ENCODE measurements at places on chromosomes 1 and 21.

GRCh38 chr21:44509539-44509938 lies 30.5 kb downstream of the KRTAP10-1 start:
- no peak for DNase-seq

GRCh38 chr1:216175714-216176113 lies 247.5 kb downstream of the USH2A start:
- DNase-seq = no peak

DNA sequence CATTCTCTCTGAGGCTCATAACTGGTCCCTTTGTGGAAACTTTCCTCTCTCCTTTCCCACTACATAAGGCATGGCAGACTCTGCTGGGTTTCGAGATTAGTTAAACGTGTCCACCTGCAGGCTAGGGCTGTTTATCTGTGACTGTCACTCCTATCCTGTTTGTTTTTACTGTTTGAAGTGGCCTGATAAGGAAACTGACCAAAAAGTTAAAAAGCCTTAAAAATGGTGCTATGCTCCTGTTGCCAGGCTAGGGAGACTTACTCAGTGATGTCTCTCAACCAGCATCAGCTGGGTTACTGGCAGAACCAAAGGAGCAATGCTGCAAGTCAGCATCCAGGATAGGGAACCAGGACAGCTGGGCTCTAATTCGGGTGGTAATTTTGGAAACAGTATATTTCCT lies 3.9 kb downstream of the PIGV start:
- no peak for DNase-seq

- no peak for DNase-seq
Measured at GRCh38 chr1:70902211-70902610, 145.4 kb downstream of the PTGER3 start.

GRCh38 chr1:106249365-106249764 lies 807.1 kb upstream of the PRMT6 start:
- DNase-seq = no peak

DNA sequence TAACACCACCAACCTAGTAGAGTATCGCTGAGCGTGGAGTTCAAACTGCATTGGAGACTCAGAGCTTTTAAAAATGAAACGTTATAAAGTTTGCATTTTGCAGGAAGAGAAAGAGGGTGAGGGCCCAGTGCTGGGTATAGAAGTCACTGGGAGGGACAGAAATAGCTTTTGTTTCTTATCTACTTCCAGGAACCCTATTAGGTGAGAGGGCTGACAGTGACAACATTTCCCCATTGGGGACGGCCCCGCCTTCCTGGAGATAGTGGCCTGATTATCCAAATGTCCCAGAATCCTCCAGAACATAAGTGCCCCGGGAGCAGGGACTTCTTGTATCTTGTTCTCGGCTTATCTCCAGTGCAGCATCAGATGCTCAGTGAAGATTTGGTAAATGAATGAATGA lies 574.9 kb downstream of the PTPRU start:
- no peak for DNase-seq

- DNase-seq = no peak
Measured at GRCh38 chr1:208141610-208142192, 102.5 kb downstream of the PLXNA2 start.

GRCh38 chr1:1527092-1527816 lies 13.2 kb downstream of the TMEM240 start:
- no peak for DNase-seq

- no peak for DNase-seq
Measured at GRCh38 chr1:208211921-208212843, 32.0 kb downstream of the PLXNA2 start.

DNA sequence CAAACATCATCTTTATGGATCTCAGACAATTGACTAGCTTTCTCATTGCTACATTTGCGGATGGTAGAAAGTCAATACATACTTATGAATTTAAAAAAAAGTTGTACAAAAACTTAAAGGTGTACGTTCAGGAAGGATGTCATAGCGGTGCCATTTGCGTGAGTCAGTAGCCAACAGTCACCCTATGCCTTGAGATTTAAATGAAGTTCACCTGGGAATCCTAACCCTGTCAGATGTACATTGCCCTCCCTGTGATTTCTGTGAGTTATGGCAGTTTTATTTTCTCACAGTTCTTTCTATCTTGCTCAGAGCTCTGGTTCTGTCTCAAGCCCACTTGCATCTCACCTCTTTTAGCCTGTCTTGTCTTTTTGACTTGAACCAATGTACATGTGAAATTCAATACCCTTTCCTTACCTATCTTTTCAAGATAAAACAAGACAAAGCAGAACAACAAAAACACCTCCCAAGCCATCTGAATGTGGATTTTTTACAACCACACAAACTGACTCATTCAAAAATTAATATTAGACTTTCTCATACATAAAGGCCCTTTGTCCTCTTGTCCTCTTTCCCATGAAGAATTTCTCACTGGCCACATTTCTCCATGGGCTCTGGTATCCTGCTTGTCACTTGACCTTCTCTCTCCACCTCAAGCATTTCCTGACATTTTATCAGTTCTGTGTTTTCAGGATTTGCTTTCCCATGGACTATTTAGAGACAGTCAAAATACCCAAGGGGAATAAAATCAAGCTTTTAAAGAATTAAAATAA lies 25.3 kb upstream of the ZNF697 start:
- DNase-seq = no peak

DNA sequence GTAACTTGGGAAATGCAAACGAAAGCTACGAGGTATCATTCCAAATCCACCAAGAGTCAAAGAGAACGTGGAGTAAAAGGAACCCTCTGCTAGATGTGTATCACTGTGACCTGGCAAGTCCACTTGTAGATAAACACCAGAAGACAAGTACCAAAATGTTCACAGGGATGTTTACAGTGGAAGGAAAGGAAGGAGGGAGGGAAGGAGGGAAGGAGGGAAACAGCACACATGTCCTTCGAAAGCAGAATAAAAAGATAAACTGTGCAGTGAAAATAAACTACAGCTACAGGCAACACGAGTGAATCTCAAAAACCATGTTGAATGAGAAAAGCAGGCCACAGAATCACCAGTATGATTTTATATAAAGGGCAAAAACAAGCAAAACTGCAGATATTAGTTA lies 59.9 kb downstream of the TP53BP2 start:
- DNase-seq = no peak

GRCh38 chr1:8439015-8439702 lies 121.2 kb downstream of the SLC45A1 start:
- no peak for DNase-seq

DNA sequence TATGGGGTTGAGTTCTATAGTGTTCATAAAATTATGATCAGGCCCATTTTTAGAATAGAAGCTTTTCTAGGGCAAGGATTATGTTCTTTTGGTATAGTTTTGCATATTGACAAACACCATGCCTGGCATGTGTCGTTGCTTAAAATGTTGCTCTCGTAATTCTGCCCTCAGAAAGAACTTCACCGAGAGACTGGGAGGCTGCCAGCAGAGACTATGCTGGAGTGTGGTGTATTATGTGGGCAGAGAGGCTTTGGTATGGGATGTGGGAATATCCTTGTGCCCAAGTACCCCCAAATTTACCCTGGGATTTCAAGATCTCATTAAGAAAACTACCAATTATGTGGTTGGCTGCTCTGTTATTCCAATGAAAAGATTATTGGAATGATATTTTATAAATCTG lies 27.9 kb downstream of the PGM1 start:
- no peak for DNase-seq

GRCh38 chr1:156643049-156643777 lies 1.3 kb downstream of the BCAN start:
- no peak for DNase-seq

GRCh38 chr1:53371121-53371666 lies 43.3 kb upstream of the LRP8 start:
- no peak for DNase-seq

- DNase-seq = no peak
Measured at GRCh38 chr1:230825761-230826160, 42.6 kb downstream of the C1orf198 start.

- no peak for DNase-seq
Measured at GRCh38 chr1:228955691-228956090, 220.4 kb downstream of the RHOU start.

DNA sequence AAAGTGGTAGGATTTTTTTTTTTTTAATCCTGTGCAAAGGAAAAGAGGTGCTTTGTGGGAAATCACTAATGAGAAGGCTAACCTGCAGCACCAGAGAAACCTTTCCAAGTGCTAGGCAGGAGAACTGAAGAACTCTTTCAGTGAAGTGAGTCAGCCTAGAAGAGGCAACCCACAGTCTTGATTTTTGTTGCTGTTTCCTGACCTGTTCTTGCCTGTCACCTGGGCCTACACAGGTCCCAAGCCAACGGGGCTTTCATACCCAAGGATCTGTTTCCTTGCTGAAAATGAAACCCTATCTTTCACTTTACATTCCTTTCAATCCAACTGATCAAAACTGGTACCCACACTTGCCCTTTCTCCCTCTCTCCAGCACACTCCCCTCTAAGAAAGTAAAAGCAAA lies 7.1 kb upstream of the IKBKE start:
- DNase-seq = no peak

DNA sequence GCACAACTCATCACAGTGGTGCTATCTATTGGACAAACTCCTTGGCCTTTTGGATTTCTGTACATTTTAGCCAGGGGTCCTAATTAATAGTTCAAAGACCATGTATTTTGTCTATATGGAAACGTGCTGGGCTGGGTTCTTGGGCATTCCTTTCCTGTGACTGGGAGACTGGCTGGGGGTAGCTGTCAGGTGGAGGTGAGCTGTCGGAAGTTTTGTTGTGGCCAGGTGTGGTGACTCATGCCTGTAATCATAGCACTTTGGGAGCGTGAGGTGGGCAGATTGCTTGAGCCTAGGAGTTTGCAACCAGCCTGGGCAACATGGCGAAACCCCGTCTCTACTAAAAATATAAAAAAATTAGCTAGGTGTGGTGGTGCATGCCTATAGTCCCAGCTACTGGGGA lies 392.4 kb downstream of the RPS6KC1 start:
- no peak for DNase-seq

GRCh38 chr1:23627069-23627735 lies 64.4 kb upstream of the RPL11 start:
- no peak for DNase-seq

GRCh38 chr1:183282101-183282855 lies 96.2 kb downstream of the LAMC2 start:
- DNase-seq = no peak

All from BJ (cell line).